ENCODE measurements at places on chromosomes 5 and 9.

DNA sequence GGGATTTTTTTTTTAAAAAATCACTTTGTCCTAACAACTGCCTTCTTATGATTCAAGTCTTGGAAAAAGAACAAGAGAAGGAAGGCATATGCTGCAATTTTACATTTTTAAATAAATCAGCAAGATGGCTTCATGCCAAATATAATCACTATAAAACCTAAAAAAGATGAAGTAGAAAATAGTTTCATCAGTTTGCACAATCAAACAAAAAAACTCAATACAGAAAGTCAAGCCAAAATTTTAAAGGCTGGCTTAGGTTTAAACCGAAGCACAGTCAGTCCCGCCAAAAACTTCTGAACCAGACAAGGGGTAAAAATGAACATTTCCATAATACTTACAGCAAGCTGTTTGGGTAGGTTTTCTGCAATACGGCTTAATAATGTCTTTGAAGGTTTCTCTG is 57.3 kb downstream of the ZFR start:
- no peak for DNase-seq

DNA sequence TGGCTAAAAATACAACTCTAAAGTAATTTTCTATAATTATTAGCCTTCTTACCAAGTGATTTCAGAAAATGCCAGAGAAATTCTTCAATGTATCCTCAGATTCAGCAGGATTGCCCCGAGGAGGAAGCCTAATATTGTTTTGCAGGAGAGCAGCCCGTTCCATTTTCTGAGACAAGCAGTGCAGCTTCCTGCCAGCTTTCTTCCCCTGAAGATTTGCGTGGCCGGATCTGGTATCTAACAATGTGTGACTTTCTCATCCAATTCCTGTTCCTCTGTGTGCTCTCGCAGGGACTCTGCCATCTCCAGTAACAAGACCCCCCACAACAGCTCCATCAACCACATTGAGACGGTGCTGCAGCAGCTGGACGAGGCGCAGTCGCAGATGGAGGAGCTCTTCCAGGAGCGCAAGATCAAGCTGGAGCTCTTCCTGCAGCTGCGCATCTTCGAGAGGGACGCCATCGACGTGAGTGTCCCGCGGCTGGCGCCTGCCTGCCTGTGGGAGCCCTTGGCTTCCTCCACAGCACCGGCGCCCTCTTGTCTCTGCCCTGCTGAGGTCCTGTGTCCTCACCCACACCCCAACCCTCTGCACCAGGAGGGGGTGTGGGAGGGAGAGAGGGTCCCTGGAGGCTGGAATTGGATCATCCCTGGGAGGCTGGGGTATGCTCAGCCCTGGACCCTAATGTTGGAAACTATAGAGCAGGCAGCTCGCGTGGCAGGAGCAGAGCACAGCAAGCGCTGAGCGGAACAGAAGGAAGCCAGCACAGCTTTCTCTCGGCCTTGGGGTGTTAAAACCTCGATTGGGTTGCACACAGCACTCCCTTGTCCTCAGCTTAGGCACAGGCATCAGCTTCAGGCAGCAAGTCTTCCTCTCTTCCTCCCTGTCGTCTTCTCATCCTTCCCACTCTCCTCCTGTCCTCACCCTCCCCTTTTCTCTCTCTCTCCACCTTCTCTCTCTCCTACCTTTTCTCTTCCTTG is 216.2 kb downstream of the TRIO start:
- no peak for DNase-seq

DNA sequence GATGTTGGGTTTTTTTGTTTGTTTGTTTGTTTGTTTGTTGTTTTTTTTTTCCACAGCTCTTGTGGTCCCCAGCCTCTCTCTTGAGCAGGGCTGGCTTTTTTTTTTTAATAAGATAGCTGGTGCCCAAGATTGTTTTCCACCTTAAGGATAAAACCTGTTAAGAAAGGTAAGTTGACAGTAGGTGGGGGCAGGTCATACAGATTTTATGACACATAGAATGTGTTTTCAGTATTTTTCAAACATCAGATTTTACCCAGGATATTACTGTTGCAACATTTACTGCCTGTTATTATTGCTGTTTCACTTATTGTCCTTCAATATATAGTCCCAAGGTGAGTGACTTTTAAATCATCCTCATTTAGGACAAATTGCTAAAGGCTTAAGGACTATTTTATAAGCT is 3.9 kb upstream of the IL7R start:
- DNase-seq = no peak

GRCh38 chr5:50445296-50445949 is 4.3 kb upstream of the EMB start:
- DNase-seq = no peak

- DNase-seq = no peak
These were observed 334.8 kb downstream of the FBXL17 start for GRCh38 chr5:108046955-108047670.

DNA sequence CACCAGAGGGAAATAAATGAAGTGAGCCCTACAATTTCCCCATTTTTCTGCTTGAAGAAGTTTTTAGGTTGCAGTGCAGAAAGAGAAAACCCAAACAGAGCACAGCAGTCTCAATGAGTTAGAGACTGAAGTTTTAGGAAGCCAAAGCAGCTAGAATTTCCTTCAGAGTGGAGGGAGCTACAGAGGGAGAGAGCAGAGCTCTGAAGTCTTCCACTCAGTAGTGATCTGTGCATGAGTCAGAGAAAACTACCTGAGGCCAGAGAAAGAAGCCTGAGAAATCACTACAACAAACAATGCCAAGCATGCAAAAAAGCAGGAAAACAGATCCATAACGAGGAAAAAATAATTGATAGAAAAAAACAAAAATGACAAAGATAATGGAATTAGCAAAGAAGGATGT is 17.9 kb upstream of the NDUFB6 start:
- no peak for DNase-seq

GRCh38 chr5:165328846-165329245 is 1823.4 kb downstream of the MAT2B start:
- DNase-seq = no peak

- DNase-seq = no peak
These were observed 111.7 kb upstream of the MRPS30 start for GRCh38 chr5:44697025-44697424.

DNA sequence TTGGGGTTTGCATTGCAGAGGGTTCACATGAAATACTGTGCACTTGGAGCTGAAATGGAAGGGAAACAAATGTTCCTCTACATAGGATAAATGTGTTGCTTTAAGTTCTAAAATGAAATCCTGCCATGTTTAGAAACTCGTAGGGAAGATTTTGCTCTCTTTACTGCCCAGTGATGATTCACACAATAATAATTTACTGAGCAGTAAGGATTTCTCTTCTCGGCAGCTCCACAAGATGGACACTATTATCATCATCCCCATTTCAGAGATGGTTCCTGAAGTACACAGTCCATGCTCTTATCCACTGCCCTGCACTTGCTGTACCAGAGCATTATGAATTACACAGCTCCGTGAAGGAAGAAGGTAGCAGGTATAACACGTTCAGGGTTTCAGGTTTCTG is 4.1 kb downstream of the HACD4 start:
- no peak for DNase-seq

GRCh38 chr5:140301136-140301535 is 1.8 kb downstream of the PFDN1 start:
- DNase-seq = no peak

- no peak for DNase-seq
These were observed 356.5 kb downstream of the CTNND2 start for GRCh38 chr5:11547730-11548129.

DNA sequence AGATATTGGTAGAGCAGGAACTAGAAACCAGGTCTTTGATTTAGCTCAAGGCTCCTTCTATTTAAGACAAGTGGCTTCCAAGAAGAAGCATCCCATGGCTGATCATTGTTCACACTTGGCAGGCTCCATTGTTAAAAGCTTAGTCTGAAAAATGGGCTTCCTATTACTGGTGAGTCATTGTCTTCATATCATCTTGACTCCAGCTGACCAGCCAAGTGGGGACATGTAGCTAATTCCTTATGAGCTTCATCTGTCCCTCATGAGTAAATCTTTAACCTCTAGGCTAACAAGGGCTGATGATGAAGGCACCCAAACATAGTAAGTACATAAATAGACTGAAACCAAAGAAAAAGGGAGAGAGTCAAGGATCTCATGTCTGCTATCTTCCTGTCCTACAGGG is 530.3 kb upstream of the KLF4 start:
- DNase-seq = no peak

GRCh38 chr9:68546596-68547390 is 6.1 kb upstream of the TMEM252 start:
- DNase-seq = no peak

GRCh38 chr5:158435161-158435616 is 576.2 kb upstream of the CLINT1 start:
- no peak for DNase-seq

DNA sequence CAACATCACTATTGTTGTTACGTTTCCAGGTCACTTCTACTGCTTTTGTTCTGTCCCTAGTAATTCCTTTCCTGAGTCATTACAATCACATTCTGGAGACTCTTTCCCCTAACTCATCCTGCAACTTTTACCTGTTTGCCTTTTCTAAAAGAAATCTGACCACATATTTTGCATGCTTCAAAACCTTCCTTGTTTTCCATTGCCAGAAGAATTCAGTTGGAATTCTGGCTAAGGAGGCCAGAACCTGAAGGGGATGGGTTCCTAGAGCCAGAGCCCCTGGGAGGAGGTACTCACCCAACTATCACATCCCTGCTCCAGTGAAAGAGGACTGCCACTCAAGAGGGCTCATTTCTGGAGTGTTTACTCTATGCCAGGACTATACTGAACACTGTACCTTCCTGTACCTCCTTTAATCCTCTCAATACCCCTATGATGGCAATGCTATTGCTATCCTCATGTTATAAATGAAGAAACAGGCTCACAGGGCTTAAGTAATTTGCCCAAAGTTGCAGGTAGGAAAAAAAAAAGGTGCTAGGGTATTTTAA is 42.8 kb upstream of the MAST4 start:
- no peak for DNase-seq

DNA sequence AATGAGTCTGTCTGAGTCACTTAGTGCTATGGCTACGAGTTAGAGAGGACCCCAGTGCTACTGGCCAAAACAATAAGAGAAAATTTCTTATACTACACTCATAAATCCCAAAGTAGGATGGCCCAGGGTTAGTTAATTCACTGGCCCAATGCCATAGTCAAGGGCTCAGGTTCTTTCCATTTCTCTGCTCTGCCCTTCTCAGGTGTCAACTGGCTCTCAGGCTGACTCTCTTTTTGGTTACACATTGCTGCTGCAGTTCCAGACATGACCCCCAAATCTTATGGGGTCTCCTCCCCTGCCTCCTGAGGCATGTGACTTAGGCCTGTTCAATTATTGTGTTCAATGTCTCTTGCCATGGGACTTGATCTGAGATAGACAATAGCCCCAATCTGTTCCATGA is 70.4 kb downstream of the ARHGEF37 start:
- no peak for DNase-seq

- no peak for DNase-seq
These were observed 198.1 kb downstream of the EFNA5 start for GRCh38 chr5:107472620-107473064.

GRCh38 chr5:168471785-168472184 is 14.5 kb upstream of the RARS1 start:
- no peak for DNase-seq

DNA sequence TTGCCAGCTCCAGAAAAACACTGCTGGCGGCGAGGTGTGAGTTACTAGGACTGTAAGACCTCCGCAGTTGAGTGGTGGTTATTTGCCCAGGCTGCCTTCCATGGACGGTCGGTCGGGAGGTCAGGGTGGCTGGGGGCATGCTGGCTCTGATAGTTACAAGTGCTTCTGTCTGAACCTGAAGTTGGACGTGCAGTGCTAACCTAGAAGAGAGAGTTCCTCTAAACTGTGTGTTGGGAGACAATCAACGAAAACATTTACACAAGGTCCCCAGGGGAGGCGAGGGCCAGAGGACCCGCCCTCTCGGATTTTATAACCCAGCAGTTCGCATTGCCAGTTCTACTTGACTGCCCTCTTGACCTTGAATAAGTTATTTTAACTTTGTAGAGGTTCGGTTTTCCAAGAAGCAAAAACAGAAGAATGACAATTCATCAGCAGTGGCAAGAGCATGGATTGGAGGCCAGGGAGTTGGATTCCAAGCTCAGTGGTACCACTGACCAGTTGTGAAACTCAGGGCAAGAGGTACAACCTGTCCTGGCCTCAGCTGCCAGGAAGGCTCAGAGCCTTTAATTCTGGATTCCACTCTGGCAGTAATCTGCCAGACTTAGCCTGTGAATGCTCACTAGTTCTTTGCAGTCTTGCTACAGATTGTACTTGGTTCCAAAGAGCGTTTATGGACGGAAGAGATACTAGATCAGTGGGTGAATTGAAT is 28.7 kb upstream of the PDE8B start:
- no peak for DNase-seq

- DNase-seq = no peak
These were observed 158.6 kb downstream of the SEMA6A start for GRCh38 chr5:116415989-116416388.

DNA sequence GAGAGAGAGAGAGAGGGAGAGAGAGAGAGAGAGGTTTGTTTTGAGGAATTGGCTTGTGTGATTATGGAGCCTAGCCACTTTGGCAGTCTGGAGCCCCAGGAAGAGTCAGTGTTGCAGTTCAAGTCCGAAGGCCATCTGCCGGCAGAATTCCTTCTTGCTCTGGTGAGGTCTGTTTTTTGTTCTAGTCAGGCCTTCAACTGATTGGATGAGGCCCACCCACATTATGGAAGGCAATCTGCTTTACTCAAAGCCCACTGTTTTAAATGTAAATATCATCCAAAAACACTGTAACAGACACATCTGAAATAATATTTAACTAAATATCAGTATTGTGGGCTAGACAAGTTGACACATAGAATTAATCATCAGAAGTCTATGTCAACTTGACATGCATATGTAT is 11.4 kb upstream of the GRM6 start:
- no peak for DNase-seq

- no peak for DNase-seq
These were observed 462.2 kb downstream of the DIRAS2 start for GRCh38 chr9:90180381-90180780.

GRCh38 chr9:86795047-86795442 is 152.3 kb downstream of the GAS1 start:
- no peak for DNase-seq

DNA sequence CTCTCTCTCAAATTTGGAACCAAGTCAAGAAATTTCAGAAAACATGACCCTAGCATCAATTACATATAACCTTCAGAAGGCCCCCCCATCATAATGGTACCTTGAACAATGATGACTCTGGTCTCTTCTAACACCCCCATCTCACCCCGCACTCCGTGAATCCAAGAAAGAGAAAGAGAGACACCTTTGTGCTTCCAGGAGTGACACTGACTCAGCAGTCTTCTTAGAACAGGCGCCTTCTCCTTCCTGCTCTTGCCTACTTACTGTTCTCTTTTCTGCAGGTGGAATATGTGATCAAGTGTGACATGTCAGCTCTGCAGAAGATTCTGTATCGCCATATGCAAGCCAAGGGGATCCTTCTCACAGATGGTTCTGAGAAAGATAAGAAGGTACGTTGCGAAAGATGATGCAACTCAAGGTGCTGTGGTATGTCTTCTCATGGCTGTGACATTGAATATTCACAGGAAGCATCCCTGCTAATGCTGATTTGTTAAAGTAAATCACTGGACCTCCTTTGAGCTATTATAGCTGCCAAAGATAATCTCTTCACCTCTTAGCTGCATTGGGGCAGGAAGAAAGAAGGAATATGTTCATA is 81.3 kb downstream of the SMARCA2 start:
- no peak for DNase-seq

Measured in NCI-H187 treated with DMSO at 0.1 percent for 48 hours (cell line).